Mucosa of descending colon (tissue), 3 donors: ENCODE measurements at places on chromosomes 5 and 9. TPM values are rescaled to one million over a fixed set of nuclear protein-coding genes. Genes with fewer than 3 reads are reported as not detected.

- no peak for DNase-seq
Measured at GRCh38 chr5:143064218-143064641, 294.1 kb downstream of the ARHGAP26 start.

DNA sequence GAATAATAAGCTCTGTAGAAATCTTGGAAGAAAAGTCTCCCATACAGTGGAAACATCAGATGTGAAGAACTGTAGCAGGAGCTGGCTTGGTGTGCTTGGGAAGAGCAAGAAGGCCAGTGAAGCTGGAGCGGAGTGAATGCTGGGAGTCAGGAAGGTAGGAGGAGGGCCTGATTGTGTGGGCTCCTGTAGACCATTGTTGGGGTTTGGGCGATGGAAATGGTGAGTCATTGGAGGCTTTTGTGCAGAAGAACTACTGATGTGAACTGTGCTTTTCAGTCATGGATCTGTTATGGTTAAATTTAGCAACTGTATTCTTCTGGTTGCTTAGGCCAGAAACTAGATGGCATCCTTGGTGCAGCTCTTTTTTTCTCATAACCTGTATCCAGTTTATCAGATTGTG, 2.3 kb downstream of the ICE1 start:
- DNase-seq = no peak

- DNase-seq = no peak
Measured at GRCh38 chr9:114690308-114690707, 8.3 kb upstream of the TEX48 start.

- no peak for DNase-seq
Measured at GRCh38 chr9:104906441-104907277, 21.3 kb downstream of the ABCA1 start.

GRCh38 chr9:89277454-89277853, 33.5 kb upstream of the CKS2 start:
- DNase-seq = peak; percentile 26

DNA sequence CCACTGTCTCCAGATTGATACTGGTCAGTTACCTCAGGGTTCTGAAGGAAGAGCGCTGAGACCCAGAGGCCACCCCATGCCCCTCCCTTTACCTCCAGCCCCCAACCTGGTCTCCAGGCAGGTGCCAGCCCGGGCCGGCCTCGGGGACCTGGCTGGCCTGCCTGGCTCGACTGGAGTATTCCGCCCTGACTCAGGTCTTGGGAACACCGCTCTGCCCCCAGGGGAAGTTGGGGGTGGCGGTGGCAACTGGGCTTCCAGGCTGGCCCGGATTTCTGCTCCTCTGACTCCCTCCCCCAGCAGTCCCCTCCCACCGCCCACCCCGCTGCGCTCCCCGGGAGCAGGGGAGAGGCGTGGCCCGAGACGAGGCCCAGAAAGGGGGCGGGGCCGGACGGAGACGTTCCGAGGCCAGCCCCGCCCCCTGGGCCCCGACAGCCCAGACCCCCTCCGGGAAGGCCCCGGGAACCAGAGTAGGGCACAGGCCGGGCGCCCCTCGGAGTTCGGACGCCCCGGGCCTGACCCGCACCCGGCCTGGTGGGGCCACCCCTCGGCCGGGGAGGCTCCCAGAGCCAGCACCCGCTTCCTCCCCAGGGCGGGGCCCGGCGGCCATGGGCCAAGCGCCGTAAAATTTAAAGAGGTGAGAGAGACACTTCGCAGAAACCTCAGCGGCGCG, 82.5 kb upstream of the ZBTB43 start:
- DNase-seq = peak; percentile 75

DNA sequence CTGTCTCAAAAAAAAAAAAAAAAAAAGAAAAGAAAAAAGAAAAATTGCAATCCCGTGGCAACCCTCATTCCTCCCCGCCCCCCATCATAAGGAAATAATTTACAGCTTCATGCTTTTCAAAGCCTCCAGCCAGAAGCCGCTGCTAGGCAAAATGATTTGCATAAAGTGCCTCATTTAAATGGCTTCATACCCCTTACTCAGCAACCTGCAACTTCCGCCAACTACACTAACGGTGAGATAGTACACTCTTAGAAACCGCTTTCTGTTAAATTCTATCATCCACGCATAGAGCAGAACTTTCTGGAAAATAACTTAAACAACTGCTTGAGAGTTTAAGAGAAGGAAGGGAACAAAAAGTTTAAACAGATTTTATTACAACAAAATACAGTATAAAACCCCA, 17.8 kb downstream of the SERINC5 start:
- DNase-seq = no peak

PCDHGA12 gene
- total RNA-seq = 5.5 TPM

- DNase-seq = no peak
Measured at GRCh38 chr5:17150531-17150930, 66.9 kb upstream of the BASP1 start.

- no peak for DNase-seq
Measured at GRCh38 chr5:96054311-96055030, 92.8 kb upstream of the ELL2 start.

ZNF454 gene
- total RNA-seq = 1.5 TPM

SEMA5A gene
- total RNA-seq = 20.3 TPM
